AG09309 (cell line): ENCODE measurements at places on chromosomes 1 and 21.

GRCh38 chr1:229848752-229849677 is 218.0 kb upstream of the GALNT2 start:
- DNase-seq, result peak; percentile 3

GRCh38 chr1:74502432-74502831 is 10.0 kb downstream of the LRRC53 start:
- DNase-seq, result no peak

DNA sequence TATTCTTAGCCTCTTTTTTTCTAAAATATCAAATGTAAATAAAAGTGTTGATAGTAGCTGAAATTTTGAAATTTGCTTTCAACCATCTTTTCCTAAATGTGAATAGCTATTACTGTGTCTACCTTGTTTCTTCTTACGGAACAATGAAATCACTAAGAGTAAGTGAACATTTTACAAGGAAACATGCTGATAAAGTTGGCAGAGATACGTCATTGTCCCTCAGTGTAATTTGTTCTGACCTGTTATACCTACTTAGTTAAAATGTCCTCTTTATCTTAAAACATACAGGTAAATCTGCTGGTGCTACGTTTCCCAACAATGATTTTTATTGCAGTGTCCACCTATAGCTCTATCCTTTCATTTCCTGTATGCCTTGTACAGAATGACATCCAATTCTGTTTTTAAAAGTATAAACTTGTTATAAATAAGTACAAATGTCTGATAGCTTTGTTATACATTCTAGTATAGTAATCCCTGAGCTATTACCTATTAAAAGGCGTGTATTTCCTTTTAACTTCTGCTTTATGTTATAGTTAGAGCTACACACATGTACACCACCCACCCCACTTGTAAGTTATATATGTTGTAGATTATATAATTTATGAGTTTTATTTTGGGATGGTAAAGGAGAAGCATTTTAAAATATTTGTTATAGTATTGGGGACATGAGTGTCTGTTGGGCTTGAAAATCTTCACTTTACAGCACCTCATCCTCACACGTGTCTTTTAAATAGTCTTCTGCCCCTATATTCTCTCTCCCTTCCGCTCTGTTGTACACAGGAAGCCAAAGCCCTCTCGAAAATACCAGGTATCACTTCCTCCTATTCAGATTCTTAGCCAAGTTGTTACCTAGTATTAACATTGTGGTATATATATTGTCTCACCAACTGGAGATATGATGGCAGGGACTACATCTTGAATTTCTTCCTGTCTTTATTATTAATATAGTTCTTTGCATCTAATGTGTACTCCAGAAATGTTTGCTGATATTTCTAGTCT is 25.2 kb downstream of the LAMC1 start:
- DNase-seq, result no peak

GRCh38 chr1:94602316-94602715 is 60.8 kb upstream of the F3 start:
- peak; percentile 50 for DNase-seq

- no peak for DNase-seq
Observed at GRCh38 chr1:213423605-213424004, 372.6 kb downstream of the RPS6KC1 start.

- no peak for DNase-seq
Observed at GRCh38 chr1:217620814-217621213, 10.1 kb downstream of the GPATCH2 start.

- no peak for DNase-seq
Observed at GRCh38 chr1:31397360-31398095, 15.5 kb upstream of the SERINC2 start.

DNA sequence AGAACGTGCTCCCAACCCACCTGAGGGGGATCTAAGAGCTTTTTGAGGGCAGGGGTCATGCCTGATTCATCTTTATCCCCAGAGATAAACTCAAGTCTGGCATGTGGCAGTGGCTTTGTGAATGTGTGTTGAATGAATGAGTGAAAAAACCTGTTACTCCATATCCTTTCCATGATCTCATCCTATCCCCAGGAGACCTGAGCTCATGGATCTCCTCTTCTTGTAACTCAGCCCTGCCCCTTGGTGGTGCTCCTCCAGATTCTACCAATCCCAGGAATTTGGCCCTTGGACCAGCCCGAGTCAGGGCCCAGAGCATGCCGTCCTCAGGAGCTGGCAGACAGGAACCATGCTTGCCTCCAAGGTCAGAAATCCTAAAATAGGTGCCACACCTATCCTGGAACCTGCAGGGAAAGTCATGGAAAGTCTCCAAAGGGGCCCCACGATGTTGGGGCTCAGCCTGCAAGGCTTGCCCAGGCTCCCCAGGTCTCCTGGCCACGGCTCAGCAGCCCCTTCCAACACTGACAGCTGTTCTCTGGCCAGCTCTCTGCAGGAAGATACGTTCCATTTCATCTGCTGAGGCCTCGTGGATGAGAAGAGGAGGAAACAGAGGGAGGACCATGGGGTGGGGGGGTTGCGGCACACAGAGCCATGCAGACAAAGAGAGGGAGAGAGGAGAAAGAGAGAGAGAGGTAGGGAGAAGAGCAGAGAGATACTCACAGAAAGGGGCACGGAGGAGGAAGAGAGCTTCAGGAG is 214.6 kb downstream of the TRABD2B start:
- DNase-seq, result no peak

DNA sequence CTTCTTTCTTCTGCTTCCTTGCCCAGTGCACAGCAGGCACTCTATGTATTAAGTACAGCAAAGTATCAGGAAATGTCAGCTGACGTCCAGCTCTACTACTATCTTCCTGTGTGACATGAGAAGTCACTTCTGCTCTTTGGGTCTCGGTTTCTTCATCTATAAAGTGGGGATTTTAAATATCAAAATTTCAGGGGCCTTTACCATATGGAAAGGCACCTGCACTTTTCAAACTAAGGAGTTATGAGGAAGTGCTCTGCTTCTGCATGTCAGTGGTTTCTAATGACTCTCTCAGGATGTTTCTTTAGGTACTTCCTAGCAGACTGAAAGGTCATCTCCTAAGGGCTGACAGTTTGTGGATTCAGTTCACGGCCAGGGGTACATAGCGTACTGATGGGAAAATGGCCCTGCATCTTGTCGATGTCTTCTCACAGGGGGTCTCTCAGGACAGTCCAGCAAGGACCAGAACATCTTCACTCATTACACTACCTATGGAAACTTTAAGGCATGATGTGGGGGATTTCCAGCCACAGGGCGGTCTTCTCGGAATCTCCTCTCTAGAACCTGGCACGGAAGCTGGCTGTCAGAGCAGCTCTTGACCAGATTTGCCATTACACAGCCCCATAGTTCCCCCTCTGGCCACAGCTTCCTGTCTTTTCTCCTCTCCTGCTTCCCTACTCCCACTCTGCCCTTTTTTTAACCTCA is 42.0 kb upstream of the MTF1 start:
- no peak for DNase-seq

DNA sequence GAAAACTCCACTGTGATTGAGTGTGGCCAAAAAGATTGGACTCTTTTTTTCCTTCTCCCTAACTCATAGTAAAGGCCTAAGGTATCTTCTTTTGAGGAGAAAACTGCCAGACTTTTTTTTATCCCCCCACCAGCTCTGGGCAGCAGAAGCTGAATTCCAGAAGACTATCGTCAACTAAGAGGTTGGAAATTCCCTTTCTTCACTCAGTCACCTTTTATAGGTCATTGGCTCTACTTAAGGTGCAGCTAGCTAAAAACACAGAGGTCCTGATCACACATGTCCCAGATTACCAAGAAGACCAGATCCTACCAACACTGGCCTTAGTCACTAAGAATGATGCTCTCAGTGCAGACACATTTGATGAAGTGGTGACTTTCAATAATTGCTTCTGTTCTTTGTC is 1441.2 kb downstream of the PLA2G4A start:
- no peak for DNase-seq

DNA sequence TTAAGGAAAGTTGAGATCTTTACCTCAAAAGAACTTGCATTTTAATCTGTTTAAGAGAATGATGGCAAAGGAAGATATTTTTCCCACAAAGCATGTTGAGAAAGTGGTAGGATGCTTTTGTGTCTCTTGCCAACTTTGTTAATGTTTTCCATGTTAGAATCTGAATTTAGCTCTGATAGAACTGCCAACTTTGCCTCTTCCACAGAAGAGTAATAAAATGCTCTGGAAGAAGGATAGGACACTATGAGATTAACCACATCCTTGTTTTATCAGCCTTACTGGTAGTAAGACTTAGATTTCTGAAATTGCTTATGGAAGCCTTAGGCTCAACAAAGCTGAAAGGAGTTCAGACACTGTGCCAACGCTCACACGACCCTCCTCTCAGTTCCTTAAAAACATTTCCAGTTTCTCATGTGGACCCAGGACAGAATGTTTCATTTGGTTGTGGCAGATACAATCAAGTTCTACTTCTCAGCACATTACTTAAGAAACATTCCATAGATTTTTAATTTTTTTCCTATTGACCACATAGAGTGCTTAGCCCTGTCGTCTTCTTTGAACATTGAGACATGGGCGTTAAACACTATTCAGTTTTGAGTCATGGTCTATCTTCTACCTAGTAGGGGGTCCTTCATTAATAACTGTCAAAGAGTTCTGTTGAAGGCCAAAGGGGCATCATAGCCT is 59.0 kb downstream of the MTR start:
- peak; percentile 65 for DNase-seq

- no peak for DNase-seq
Observed at GRCh38 chr1:228163007-228163753, 2.4 kb upstream of the IBA57 start.

GRCh38 chr1:199684686-199685273 is 342.7 kb upstream of the NR5A2 start:
- DNase-seq, result peak; percentile 49

DNA sequence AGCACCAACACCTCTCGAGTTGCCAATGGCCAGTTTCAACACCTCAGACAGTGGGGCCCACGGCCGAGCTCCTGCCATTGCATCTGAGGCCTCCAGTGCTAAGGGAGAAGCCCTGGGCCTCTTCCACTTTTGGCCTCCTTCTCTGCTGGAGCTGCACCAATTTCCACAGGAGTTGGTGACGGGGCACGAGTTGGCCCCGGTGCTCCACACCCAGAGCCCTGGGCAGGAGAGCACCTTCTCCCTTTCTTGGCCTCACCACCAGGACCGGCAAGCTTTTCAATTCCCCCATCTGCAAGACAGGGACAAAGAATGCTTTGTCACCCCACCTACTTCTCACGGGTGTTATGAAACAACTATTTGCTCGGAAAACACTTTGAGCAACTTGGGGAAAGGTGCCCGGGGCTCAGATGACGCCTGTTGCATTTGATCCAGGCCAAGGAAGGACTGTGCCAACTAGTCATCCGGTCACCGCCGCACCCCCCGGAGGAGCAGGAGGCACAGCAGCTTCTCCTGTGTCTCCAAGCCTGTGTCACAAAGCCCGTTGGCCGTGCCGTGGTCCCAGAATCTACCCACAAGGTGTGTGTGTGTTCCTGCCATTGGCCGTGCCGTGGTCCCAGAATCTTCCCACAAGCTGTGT is 55.2 kb downstream of the TOMM20 start:
- DNase-seq, result no peak

DNA sequence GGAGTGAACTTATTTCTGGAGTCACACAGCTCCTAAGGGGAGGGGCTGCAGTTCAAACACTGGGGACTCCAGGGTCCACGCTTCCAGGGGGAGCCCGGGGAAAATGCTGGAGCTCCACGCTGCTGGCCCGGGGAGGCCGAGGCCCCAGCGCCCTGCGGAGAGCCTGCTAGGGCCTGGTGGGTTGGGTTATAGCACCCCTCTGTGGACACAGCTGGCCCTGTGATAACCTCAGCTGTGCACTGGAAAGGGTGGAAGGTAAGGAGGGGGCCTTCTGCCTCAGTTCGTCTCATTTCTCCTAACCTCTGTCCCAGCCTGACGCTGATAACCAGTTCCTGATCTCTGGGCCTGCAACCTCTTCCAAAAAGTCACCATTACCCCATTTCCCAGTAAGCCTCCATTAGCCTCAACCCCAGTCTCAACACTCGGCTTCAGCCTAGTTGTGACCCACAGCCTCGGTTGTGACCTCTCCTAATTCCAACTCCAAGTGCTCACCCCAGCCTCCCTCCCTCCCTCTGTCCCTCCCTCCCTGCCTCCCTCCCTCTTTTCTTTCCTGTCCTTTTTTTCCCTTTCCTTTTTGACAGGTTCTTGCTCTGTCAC is 7.1 kb downstream of the NBL1 start:
- DNase-seq, result no peak

- DNase-seq, result no peak
Observed at GRCh38 chr1:16958475-16958874, 21.9 kb downstream of the MFAP2 start.

DNA sequence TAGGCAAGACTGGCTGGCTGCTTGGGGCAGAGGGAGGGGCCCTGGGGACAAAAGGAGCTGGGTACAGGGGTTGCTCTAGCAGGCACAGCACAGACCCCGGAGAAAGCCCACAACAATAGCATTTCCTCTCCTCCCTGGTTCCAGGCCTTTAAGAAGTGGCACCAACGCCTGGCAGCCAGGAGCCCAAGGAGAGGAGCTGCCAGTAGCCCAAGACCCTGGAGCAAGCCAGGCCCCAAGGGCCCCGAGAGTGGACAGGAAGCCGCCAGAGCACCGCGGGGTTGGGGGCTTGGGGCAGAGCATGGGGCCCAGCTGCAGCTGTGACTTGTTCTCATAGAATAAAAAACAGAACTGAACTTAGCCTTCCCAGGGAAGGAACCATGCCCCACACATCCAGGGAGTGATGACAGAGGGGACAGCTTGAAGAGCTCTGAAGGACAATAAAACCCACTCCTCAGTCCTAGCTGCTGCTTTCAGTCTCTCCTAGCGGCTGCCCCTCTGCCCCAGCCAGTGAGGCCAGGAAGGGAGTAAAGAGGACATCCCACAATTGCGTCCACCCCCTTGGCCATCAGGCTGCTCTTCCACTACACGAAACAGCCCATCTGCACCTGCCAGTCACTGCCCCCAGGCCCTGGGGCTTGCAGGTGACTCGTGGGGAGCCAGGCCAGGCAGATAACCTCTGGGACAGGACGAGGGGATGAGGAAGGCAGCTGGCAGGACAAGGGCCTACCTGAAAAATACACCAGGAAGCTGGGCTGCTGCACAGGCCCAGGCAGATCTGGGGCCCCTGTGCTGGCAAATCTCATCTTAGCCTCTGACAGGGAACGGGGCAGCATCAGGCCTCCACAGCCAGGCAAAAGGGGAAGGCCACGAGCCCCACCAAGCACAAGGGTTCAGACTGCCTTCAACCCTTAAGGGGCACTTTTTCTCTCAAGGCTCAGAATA is 16.4 kb downstream of the MTHFR start:
- DNase-seq, result no peak

DNA sequence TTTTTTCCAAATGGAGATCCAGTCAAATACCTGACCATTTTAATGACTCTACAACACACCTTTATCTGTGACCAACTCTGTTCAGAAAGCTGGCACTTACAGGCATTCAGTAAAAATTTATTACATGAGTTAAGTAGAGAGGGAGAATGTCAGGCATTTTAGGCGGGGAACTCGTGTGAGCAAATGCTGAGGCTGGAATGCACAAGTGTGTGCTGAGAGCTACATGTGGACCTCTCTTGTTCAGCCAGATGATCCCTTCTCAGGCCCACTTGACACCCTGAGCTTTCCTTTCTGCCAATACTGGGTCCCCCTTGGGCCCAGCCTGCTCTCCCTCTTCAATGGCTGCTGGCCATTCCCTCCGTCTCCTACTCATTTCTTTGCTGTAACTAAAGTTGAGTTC is 11.7 kb downstream of the PPIH start:
- DNase-seq, result no peak

- peak; percentile 61 for DNase-seq
Observed at GRCh38 chr1:93758842-93759515, 77.3 kb upstream of the BCAR3 start.
